AG08395 (cell line): ENCODE measurements at places on chromosomes 1 and 21.
A peak's percentile ranks its signal among the peaks of the same experiment; 100 is the strongest.

- DNase-seq, result no peak
These were observed 220.0 kb downstream of the FGGY start for GRCh38 chr1:59516881-59517280.

- DNase-seq, result no peak
These were observed 7.8 kb upstream of the CHI3L2 start for GRCh38 chr1:111219557-111220286.

GRCh38 chr1:115255154-115255553, 82.9 kb downstream of the NGF start:
- peak; percentile 49 for DNase-seq

DNA sequence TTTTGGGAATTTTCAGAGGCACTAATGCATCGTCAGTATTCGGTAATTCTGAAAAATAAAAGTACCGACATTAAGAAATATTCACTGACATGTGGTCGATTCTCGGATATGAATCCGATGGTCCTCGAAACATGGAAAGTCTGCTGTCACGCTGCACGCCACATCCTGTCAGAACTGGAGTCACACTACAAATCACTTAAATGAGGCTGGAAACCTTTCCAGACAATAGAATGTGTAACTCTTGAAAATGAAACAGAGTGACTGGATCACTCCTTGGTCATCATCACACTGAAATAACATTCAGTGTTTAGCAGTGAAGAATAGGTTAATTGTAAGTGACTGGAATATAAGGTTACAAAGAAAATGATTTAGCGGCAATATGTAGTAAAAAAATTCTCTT, 620.1 kb upstream of the ADAMTS5 start:
- DNase-seq, result peak; percentile 50

- DNase-seq, result no peak
These were observed 10.3 kb downstream of the ALX3 start for GRCh38 chr1:110060034-110060661.

DNA sequence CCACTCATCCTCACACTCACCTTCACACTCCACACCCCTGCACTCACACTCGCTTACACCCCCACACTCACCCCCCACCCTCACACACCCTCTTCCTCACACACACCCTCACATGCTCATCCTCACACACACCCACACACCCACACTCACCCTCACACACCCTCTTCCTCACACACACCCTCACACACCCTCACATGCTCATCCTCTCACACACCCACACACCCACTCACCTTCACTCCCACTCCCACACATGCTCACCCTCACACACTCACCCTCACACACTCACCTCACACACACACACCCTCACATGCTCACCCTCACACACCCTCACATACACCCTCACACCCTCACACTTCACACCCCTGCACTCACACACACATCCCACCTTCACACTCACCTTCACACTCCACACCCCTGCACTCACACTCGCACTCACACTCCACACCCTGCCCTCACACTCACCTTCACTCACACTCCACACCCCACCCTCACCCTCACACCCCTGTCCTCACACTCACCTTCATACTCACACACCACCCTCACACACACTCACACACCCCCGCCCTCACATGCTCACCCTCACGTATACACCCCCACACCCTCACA, 42.6 kb upstream of the EDN2 start:
- no peak for DNase-seq

DNA sequence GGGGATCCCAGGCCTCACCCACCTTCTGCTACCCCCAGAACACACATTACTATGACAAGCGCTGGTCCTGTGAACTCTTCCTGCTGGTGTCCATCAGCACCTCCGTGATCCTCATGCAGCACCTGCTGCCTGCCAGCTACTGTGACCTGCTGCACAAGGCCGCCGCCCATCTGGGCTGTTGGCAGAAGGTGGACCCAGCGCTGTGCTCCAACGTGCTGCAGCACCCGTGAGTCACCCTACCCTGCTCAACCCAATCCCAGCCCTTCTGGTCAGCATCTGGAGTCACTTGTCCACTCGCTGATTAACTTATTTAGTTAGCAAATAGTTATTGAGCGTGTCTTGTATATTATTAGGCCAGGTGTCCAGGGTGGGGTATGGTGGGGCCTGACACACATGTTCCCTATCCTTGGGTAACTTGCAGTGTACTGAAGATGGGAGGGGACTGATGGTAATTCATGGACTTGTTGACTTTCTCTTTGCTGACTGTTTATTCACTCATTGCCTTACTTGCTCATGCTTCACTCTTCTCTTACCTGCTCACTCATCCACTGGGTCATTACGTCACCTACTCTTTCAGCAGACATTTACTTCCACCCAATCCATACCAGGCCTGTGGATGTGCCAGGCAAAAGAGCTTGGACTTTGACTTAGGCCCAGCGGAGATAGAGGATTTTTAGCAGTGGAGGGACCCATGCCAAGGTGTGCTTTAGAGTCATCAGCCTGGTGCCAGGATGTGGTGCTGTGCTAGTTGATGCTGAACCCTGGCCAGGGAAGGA, 12.9 kb upstream of the KPNA6 start:
- DNase-seq, result no peak

GRCh38 chr1:32372149-32372756, 9.9 kb downstream of the TSSK3 start:
- no peak for DNase-seq

GRCh38 chr21:37098751-37099150, 25.7 kb downstream of the TTC3 start:
- DNase-seq, result no peak

DNA sequence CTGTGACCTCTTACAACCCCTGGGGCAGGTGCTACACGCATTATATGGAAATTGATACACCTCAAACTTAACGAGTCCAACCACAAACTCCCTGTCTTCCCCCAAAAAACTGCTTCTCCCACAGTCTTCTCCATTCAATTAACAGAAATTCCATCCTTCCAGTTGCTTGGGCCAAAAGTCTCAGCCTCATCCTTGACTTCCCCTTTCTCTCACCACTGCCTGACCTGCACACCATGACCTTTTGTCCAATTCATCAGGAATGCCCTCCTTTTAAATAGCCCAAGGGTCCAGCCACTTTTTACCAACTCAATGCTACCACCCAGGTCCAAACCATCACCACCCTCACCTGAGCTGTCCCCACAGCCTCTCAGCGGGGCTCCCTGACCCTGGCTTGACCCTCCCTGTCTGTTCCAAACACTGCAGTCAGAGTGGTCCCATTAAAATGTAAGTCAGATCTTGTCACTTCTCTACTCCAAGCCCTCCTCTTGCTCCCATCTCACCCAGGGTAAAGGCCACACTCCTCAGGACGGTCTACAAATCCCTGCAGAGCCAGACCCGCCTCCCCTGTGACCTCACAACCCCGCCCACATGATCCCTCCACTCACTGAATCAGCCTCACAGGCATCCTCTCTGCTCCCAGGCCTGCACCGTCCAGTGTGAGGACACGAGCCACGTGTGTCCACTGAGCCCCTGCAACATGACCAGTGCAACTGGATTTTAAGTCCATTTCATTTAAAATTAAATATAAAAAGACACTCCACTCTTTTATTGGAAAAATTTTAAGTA, 18.5 kb downstream of the KCNN3 start:
- DNase-seq, result no peak

DNA sequence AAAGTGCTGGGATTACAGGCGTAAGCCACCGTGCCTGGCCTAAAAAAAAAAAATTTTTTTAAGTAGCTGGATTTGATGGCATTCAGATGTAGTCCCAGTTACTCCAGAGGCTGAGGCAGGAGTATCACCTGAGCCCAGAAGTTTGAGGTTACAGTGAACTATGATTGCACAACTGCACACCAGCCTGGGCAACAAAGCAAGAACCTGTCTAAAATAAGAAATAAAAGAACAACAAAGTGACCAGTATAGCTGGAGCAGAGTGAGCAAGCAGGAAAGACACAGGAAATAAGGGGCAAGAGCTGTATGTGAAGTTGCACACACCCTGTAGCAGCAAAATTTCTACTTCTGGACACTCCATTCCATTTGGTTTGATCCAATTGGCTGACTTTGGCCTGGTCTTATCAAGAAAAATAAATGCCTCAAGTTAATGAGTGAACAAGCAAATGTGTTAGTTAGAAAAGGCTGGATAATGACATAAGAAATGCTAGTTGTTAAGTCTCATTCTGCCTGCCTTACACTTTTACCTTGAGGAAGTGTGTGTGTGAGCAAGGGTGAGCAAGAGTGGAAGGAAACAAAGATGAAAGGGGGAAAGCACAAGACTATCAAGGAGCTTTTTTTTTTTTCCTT, 7.9 kb downstream of the ATP5IF1 start:
- DNase-seq, result no peak

DNA sequence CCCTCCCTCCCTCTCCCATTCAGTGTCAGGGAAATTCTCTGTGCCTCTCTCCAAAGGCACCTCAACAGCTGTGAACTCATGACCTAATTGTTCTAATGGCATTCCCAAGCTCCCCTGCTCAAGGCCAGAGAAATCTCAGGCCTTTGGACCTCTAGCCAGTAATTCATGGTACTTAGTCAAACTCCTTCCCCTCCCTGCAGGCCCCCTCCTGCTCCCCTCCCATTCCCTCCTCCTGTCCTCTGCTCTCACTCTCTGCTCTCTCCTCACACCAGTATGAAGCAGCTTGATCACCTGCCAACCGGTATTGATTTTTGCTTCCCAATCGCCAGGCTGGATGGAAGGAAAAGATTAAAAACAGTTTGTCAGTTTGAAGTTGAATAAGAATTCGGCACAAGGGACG, 370.5 kb upstream of the PBX1 start:
- no peak for DNase-seq

- no peak for DNase-seq
These were observed 518.4 kb upstream of the CAMK1G start for GRCh38 chr1:209064850-209065706.

DNA sequence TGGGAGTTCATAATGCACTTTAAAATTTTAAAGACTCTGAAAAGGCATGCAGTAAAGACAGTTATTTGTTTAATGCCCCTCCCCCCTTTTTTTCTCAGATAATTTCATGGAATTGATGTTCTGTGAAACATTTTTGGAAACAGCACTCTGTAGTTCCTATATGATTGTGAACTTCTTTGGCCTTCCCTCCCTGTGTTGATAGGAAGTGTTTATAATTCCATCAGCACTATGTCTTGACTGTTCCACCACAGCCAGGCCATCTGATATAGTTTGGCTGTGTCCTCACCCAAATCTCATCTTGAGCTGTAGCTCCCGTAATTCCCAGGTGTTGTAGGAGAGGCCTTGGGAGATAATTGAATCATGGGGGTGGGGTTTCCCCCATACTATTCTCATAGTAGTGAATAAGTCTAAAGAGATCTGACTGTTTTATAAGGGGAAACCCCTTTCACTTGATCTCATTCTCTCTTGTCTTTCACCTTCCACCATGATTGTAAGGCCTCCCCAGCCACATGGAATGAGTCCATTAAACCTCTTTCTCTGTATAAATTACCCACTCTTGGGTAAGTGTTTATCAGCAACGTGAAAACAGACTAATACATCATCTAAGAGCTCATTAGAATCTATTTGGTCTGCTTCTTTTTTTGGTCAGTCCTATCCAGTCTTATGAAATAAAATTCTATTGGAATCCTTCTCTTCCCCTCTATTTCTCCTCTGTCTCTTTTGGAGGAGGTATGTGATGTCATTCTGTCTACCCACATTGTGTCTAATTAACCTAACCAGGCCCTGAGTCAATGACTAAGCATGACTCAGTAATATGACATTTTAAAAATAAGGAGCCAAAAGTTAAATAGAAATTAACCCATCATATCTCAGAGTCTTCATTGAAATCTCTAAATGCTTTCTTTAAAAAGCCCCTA, 8.9 kb downstream of the CCDC185 start:
- peak; percentile 95 for DNase-seq

DNA sequence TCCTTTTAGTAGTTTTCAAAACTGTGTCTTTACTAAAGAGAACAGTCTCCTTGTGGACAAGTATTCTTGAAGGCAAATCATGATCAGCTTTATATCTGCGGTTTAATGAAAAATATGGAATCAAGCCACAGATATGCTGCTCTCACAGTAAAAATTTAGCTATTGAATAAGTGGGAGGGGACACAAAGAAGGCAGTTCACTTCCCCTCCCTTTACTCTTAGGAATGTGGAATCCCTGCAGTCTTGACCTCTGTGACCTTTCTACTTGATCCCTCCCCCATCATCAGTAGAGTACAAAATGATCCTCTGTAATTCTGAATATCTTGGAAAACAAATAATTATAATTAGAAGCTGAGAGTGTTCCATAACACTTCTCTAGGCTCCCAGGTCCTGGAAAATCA, 136.7 kb upstream of the HOOK1 start:
- DNase-seq, result no peak

DNA sequence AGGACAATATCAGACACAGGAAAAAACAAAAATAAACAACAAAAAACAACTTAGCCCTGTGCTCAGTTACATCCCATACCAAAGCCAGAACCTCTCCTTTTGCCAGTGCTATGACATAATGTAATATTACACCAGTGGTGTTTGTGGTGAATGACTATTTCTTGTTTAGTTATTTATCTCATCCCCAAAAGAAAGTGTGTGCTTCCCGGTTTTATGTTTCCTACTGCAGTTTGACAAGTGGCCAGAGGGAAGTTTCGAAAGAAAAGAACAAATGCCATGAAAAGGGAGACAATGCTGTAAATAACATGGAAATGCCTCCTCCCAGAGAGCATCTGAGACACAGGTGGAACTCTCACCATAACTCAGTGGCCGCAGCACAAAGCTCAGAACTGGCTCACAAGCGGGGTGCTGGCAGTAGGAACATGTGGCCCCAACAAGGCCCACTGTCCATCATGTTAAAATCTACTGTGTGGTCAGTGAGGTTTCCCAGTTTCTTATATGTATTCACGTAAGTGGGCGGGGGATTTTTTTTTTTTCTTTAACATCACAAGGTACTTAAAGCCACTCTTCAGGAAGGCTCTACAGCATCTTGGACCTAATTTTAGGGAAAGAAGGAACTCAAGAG, 158.2 kb downstream of the BARHL2 start:
- no peak for DNase-seq

DNA sequence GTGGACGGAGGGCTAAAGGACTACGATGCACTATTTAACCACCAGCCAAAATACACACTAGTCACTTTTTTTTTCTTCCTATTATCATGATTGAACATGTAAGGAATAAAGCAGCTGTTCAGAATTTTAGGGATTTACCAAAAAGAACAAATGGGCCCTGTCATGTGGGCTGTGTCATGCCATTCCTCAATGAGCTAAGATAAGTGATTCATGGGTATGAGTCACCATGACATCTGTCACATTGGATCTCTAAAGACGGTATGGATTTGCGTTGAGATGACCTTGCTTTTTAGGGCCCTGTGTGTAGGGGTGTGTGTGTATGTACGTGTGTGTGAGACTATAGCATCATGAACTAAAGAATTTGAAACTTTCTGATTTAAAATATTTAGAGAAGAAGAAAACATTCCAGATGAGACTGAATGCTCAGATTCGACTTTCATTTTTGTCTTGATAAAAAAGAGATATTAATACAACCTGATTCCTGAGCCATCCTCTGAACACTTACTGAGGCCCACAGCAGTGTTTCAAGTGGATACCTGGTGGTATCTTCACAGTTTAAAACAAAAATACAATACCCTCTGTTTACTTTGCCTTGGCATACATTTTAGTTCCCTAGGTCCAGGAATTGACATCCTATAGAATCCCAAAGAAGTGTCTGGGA, 246.1 kb upstream of the DUSP10 start:
- peak; percentile 33 for DNase-seq

GRCh38 chr1:223417444-223417843, 24.2 kb downstream of the CCDC185 start:
- no peak for DNase-seq
